ENCODE measurements at places on chromosomes 2 and 18.

DNA sequence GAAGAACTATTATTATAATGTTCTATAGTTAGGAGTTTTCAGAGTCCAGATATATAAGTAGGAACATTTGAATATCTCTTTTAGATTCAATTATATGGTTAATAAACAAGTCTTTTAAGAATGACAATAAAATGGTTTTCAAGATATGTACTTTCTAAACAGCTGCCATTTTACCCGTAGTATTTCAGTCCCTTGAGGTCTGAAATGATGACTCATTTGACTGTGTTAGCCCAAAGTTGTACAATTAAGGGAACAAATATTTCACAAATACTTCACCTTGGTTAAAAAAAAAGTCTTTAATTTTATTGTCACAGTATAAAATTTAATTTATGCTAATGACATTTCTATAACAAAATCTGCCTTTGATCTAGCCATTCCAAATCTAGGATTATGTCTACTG, 91.6 kb upstream of the TANK start:
- DNase-seq: no peak

GRCh38 chr18:23049698-23050373, 85.4 kb upstream of the CABLES1 start:
- DNase-seq: no peak

- DNase-seq: peak; percentile 64
Observed at GRCh38 chr2:123693836-123694235, 331.3 kb upstream of the CNTNAP5 start.

DNA sequence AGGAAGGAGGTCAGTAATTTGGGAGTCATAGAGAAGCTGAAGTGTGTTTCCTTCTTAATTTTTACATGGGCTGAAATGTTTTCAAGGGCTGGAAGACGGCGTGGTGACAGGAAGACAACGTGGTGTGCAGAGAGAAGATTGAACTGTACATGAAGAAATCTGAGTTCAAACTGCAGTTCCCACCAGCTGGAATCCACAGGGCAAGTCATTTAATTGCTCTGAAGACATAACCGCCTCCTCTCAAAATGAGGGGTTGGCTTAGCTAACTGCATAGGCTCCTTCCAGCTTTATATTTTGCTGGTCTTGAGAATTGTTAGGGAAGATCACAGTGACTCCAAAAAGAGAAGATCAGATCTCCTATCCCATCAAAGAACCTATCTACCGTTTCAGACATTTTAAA, 103.9 kb downstream of the SLC8A1 start:
- no peak for DNase-seq

GRCh38 chr18:30139631-30140287, 902.8 kb downstream of the DSC3 start:
- DNase-seq: no peak

DNA sequence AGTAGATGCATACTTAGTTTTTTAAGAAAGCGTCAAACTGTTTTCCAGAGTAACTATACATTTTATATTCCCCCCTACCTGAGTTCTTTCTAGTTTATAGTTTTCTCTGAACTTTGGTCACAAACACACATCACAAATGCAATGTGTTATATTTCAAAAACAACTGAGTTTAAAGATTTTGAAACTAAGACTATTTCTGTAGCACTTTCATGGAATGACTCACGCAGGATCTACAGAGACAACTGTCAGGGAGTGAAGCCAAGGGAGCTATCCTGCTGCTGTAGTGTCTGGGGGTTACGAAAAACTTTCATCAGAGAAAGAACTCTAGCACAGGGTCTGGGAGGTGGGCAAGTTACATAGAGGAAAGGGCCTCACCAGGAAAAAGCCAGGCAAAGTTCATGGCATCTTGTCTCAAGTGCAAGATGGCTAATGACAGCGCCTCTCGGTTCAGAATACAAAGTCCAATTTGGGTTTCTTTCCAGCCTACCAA, 66.8 kb downstream of the UXS1 start:
- no peak for DNase-seq

- peak; percentile 50 for DNase-seq
Observed at GRCh38 chr2:64454386-64455332, 697 bp downstream of the LGALSL start.

GRCh38 chr2:28956415-28956826, 24.7 kb upstream of the TOGARAM2 start:
- DNase-seq: peak; percentile 68

DNA sequence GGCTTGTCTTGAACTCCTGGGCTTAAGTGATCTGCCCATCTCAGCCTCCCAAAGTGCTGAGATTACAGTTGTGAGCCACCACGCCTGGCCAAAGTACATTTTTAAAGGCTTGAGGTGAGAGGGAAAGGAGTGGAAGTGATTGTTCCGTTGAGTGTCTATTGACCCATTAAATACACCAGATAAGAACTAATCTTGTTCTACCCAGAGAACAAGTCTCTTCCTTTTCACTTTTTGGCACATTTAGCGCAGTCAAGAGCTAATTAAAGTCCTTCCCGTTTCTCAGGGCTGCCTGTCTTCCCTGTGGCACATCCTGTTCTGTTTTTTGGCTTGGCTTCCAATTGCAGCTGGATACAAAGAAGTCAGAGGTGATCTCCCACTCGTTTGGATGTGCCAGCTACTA, 172.3 kb downstream of the ALPK2 start:
- DNase-seq: peak; percentile 59

- no peak for DNase-seq
Observed at GRCh38 chr18:59177485-59177884, 37.8 kb downstream of the SEC11C start.

DNA sequence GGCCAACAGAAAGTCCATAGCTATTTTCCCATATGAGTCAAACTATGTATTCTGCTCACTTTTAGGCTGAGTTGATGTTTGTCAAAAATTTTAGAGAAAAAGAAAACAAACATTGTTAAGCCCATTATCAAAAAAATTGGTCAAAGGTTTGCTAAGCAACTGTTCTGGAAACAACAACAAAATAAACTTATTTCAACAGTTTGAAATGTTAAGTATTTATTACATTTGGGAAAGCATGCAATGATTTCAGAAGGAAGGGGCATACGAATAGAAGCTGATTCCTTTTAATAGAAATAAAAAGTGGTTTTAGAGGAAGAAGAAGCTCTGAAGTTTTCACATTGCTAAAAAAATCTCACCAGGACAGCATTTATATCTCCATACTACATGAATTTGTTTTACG, 1837.5 kb upstream of the CELF4 start:
- DNase-seq: no peak

GRCh38 chr2:150663143-150663542, 175.7 kb upstream of the RND3 start:
- DNase-seq: no peak

DNA sequence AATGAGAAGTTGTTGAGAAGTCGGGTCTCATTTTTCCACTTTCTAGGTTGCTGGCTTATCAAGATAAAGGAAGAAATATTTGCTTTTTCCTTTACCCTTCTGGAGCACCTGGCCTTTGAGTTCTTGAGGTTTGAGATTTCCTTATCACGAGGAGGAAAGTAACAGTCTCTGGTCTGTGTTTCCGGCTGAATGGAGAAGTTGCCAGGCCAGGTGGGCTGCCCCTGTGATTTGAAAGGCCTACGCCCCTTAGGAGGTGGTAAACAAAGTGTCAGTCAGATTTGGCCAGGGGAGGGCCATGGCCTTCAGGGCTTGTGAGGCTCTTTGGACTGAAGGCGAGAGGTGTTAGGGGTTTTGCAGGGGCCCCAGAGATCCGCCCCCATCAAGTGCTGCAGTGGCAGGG, 156.7 kb upstream of the HAAO start:
- DNase-seq: no peak

- DNase-seq: no peak
Observed at GRCh38 chr2:5465859-5466258, 226.3 kb upstream of the SOX11 start.

- DNase-seq: no peak
Observed at GRCh38 chr2:204313256-204313655, 232.0 kb upstream of the PARD3B start.

- no peak for DNase-seq
Observed at GRCh38 chr2:241080405-241081189, 21.5 kb downstream of the MTERF4 start.

- peak; percentile 8 for DNase-seq
Observed at GRCh38 chr2:40584432-40584831, 132.5 kb upstream of the SLC8A1 start.

GRCh38 chr2:101823859-101824258, 126.4 kb downstream of the MAP4K4 start:
- peak; percentile 25 for DNase-seq

- no peak for DNase-seq
Observed at GRCh38 chr2:19649785-19650380, 251.9 kb downstream of the TTC32 start.

GRCh38 chr18:37321582-37322491, 243.8 kb downstream of the CELF4 start:
- DNase-seq: no peak

DNA sequence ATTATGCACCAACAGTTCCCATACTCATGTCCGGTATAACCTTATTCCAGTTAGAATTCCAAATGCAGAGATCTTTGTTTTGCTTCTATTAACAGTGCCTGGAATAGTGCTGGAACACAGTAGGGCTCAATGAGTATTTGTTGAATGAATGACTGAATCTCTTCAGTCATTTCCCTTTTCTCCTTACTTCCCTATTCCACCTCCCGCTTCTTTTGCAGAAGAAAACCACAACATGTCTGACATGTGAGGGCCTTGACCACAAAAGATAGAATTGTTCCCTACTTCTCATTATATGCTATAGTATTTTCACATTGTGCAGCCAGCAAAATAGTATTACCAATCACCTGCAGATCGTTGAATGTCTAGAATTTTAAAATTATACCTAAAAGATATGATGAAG, 19.5 kb upstream of the HNRNPLL start:
- DNase-seq: peak; percentile 71

DNA sequence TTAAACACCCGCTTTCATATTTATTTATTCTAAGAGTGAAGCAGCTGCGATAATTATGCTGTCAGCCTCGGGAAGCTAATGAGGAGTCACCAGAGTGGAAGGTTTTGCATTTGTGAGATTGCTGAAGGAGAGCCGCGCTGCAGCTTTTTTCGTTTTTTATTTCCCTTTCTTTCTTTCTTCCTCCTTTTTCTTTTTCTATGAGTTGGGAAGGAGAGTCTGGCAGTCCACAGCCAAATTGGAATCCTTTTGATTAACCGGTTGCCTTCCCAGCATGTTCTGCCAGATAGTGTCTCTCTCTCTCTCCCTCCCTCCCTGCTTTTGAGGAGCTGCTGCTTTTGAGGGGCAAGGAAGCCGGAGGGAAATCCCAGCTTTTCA, 82.1 kb downstream of the CDK15 start:
- no peak for DNase-seq

- peak; percentile 65 for DNase-seq
Observed at GRCh38 chr2:8882094-8882493, 44.7 kb upstream of the KIDINS220 start.
